BE2C (cell line): ENCODE measurements at places on chromosomes 1 and 21.

- DNase-seq: no peak
Observed at GRCh38 chr1:104406728-104407127, 657.0 kb downstream of the AMY1C start.

GRCh38 chr1:59436637-59437036 lies 139.7 kb downstream of the FGGY start:
- DNase-seq: no peak

DNA sequence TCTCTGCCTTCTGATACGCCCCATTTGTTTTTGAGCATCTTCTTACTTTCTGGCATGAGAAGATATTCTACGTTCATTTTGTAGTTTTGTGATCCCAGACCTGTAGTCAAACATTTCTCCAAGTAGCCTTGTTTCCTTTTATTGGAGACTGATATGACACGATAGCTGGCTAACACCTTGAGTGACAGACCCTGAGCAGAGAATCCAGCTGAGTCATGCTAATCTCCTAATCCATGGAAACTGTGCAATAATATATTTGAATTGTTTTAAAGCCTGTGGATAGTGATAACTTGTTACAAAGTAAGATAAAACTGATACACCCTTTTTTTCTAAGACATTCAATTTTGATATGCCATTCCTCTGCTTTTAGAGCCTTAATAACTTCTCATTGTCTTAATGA lies 1.2 kb upstream of the IFI44L start:
- DNase-seq: no peak

GRCh38 chr1:223462047-223462630 lies 68.9 kb downstream of the CCDC185 start:
- DNase-seq: no peak

GRCh38 chr21:27132266-27132665 lies 165.4 kb upstream of the ADAMTS5 start:
- no peak for DNase-seq

DNA sequence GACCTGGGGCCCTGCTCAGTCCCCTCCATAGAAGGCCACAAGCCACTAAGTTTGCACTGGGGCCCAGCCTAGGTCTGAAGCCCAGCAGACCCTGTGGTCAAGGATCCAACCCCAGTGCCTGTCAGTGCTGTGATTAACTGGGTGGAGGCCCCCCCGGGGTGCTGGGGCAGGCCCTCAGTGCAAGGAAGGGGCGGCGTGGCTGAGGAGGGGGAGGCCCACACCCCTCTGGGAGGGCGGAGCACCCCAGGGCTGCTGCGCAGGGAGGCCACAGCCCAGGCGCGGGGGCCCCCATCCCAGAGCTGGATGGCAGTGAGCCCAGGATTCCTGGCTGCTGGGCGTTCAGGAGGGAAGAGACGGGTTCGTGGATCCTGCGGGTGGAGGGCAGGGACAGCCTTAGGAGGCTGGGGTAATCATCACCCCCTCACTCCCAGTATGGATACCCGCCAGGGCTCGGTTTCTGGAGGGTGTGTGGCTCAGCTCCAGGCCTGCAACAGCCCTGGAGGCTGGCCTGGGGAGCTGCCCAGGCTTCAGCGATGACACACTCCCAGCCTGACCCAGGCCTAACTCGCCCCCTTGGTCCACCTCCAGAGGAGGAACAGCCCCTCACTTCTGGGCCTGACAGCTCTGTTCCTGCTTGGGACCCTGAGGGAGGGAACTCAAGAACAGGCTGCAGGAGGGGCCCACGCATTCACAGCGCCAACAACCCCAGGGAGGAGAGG lies 890 bp downstream of the GJC2 start:
- peak; percentile 36 for DNase-seq

DNA sequence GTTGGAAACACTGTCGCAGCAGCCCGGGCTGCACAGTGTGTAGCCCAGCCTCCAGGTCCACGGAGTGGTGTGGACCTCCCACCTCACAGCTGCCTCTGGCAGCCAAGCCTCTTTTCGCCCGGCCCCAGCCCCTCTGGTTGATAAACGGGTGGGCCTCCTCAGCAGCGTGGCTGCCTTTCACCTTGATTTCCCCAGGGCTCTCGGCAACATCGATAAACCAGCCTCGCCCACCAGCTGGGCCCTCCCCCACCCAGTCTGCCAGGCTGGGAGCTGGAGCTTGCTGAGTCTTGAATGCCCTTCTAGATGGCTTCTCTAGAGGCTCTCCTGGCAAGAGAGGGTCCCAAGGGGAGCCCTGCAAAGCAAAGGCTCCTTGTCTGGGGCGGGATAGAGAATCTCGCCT lies 31.0 kb upstream of the LHX4 start:
- no peak for DNase-seq

DNA sequence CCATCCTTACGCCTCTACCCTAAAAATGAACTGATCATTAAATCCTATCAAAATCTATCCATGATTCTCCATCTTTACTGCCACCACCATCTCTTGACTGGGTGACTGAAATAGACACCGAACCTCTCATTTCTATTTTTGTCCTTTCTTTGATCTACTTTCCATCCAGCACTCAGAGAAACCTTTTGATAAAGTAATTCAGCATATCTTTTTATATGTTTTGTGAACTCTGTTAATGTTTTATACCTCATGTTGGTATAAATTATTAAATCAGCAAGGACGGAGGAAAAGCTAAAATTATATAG lies 13.0 kb downstream of the PCNX2 start:
- no peak for DNase-seq

DNA sequence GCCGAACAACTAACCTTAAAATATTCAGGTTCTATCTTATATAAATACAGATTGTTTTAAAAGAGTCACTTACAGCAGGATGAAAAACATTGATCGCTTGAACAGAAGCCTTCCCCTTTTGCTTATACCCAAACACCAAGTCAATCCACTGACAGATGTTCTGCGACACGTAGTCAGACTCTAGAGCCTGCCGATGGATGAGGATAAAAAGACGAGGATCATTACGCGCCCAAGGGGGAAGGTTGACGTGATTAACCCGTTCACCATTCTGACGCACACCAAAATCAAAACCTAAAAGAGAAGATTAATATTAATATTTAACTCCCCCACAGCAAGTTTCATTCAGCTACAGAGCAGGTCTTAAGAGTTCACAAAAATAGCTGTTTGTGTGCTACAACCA lies 59.4 kb upstream of the GNG4 start:
- no peak for DNase-seq

DNA sequence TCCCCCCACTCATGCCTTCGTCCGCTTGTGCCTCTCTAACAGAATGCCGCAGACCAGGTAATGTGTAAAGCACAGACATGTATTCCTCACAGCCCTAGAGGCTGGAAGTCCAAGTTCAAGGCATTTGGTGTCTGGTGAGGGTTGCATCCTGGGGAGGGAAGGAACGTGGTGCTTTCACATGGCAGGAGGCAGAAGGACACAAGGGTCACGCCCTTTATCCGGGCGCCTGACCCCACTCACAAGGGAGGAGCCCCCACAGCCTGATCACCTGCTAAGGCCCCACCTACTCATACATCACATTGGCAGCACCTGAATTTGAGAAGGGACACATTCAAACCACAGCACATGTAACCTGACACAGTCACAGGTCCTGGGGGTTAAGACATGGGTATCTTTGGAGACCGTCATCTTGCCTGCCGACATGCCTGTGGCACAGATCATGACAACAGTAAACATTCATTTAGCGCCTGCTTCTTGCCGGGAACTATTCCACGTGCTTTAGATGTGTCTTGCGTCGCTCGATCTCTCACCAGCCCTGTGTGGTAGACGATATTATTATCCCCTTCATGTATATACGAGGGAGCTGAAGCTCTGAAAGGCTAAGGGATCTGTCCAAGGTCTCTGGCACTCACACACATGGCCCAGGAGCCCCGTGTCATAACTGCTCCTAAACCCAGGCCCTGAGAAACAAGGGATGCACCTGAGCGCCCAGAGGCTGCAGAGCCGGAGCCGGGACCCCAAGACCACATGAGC lies 235.6 kb downstream of the NPHP4 start:
- DNase-seq: no peak

- no peak for DNase-seq
Observed at GRCh38 chr1:192512426-192513162, 63.0 kb upstream of the RGS1 start.

- peak; percentile 76 for DNase-seq
Observed at GRCh38 chr1:869499-870244, 54.1 kb upstream of the SAMD11 start.

DNA sequence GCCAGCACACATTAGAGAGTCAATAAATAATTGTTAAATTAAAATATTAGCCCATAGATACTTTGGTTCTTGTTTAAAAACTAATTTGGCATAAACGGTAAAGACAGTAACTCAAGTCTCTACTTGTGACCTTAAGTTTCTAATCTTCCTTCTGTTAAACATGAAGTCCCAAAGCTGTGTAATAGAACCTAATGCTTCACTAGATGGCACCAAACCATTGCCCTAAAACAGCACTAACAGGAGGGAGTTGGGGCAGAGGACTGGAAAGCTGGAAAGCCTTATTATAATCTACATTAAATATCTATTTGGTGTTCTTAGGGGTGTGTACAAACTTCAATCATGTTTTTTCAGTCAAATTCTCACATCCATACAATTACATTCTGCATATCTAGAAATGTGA lies 176.7 kb downstream of the OLFM3 start:
- peak; percentile 48 for DNase-seq

DNA sequence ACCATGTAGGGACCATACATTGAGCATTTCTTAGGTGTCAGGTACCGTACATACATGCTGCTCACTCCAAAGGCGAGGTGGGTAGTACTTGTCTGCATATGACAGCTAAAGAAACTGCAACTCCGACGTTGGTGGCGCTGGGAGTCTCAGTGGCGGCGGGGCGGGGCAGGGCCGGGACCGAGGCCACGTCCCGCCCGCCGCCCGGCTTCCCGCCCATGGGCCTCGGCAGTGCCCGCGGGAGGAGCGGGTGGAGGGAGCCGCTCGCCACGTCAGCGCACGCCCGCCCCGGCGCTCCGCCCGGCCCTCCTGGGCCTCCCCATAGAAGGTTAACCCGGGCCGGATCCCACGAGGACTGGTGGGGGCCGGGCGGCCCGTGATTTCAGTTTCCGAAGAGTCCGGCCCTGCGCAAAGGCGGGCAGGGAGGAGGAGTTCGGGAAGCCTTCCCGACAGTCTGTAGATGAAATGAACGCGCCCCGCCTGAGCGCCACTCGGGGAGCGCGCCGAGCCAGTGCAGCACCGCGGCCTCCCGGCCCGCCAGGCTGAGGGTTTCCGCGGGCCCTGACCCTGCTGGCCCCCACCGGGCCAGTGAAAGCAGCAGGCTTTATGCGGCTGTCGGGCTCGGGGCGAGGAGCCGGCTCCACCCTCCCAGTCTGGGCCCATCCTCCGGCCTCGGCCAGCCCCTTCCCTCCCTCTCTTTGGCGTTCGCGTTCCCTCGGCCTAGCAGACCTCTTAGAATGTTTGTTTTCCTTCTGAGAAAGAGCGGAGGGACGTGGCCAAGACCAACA lies 119.9 kb upstream of the JUN start:
- DNase-seq: peak; percentile 64

GRCh38 chr21:42097274-42097673 lies 26.2 kb downstream of the UMODL1 start:
- DNase-seq: no peak

DNA sequence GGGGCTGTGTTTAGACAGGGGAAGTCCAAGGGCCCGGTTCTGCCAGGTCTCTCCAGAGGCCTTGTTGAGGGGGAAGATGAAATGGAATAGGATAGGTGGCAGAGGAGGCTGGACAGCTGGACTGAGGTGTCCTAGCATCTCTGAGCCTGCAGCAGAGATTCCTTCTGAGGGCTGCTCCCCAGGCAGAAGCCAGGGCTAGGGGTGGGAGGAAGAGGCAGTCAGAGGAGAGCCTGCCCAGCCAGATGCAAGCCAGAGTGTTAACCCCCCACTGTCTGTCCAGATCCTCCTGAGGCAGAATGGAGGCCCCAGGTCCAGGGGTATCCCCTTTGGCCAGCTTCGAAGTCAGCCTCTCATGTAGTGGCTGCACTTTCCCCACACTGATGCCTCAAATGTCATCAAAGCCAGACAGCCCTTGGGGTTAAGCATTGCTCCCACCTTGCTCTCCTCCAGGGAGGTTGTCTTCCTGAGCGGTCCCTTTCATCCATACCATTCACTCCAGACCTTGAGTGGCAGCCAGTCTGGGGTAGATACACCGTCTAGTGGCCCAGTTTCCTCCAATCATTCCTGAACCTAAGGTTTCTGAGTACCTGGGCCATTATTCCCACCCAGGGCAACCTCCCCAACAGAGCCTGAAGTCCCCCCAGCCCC lies 1.7 kb downstream of the CSF1 start:
- DNase-seq: no peak
